Esophagus squamous epithelium (tissue), 5 donors: ENCODE measurements at places on chromosomes 2 and 18.

- no peak for DNase-seq
These were observed 29.7 kb downstream of the NOL10 start for GRCh38 chr2:10659898-10660568.

GRCh38 chr18:42028247-42028832 lies 73.3 kb downstream of the PIK3C3 start:
- no peak for DNase-seq

DNA sequence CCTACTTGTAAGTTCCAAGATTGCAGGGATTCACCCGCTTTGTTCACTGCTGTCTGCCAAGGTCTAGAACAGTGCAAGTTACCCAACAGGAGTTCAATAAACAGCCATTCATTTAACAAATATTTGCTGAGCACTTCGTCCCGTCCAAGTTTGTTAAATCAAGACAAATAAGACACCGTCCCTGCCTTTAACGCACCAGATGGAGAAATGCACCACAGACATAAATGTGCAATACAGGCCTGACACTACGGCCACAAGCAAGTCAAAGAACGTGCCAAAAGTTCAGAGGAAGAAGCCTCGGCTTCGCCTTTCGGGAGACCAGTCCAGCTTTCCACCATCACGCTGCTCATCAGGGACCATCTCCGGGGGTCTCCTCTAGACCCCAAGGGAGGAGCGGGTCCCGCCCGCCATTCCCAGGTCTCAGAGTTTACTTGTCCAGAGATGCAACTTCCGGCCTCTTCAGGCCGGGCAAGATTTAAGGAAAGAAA lies 429 bp downstream of the C2orf76 start:
- DNase-seq = no peak

- DNase-seq = no peak
These were observed 168.3 kb downstream of the ASB1 start for GRCh38 chr2:238594796-238595749.

- no peak for DNase-seq
These were observed 636.9 kb downstream of the LRP1B start for GRCh38 chr2:141493936-141494335.

DNA sequence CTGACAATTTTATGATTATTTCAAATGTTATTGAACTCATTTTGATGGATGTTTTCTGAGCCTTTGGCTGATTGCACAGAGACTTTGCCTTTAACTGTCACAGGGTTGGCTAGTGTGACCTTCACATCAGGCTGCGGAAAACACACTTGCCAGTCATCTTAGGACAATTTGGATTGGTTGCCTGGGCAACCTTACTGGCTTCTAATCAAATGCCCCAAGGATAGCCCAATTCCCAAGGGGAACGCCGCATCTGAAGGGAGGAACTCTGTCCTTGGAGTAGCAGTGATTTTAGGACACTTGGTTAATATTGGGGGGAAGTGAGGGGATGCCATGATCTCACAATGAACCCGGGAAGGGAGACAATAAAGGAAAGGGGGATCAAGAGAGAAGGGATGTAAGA lies 29.5 kb downstream of the OSBPL6 start:
- no peak for DNase-seq

DNA sequence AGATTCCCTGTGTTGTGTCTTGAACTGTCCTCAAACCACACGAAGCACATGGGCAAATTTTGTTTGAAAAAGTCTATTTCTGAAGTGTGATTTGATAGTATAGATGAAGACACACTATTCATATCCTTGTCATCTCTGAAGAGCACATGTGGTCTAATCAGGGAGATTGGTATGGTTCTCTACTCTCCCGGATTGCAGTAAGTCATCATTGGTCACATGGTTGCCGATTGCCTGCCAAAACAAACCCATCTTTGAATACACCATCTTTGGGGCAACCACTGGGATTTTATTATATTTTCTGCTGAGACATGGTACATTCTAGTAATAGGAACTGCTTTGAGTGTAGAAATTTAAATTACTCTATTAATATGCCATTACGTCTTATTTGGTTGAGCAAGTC lies 186.9 kb downstream of the MYO1B start:
- no peak for DNase-seq

GRCh38 chr2:1594123-1594372 lies 150.3 kb downstream of the PXDN start:
- no peak for DNase-seq

GRCh38 chr2:44825702-44826101 lies 115.8 kb upstream of the SIX3 start:
- no peak for DNase-seq

DNA sequence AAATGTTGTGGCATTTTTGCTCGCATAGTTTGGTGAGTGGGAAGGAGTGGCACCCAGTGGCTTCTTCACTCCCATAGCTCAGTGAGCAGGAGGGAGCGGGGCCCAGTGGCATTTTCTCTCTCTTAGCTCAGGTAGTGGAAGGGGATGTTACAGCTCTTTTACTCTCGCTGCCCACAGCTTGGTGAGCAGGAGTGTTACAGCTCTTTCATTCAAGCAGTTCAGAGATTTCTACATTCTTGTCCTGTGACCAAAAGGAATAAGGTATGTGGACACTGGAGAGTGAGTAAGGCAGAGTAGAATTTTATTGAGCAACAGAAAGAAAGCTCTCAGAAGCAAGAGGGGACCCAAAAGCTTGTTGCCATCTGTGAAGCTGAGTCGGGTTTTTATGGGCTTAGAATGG lies 192.4 kb downstream of the SPAG16 start:
- no peak for DNase-seq

- DNase-seq = no peak
These were observed 53.9 kb downstream of the INO80C start for GRCh38 chr18:35443847-35444246.

- no peak for DNase-seq
These were observed 80.3 kb upstream of the FZD7 start for GRCh38 chr2:201953396-201953795.

DNA sequence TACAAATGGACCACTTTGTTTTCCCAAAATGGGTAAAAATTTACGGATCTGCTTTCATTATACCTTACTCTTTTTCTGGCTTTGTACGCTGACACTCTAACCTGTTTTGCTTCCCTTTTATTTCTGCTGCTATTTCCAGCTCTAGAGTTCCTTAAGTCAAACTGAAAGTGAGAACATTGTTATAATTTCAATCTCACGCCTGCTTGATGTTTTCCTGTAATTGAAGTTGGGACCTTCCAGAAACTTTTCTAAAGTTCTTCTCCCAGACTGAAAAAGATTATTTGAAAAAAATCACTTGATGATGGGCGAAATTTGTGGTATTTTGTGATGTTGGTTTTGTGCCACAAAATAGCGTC lies 1.8 kb downstream of the GLS start:
- no peak for DNase-seq

DNA sequence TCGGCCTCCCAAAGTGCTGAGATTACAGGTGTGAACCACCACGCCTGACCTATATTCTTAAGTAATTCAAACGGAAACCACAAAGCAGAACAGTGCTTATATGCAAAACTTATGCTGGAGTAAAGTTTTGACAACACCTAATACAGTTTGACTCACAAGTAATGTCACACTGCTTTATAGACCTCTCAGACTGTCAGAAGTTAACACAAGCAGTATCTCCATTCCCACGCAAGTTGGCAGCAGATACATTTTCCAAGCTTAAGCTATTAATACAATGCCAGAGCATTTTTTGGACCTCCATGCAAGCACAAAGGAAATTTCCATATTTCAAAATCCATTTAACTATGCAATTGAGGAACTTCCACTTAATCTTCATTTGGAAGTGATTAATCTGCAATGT lies 21.0 kb upstream of the SANBR start:
- DNase-seq = no peak

DNA sequence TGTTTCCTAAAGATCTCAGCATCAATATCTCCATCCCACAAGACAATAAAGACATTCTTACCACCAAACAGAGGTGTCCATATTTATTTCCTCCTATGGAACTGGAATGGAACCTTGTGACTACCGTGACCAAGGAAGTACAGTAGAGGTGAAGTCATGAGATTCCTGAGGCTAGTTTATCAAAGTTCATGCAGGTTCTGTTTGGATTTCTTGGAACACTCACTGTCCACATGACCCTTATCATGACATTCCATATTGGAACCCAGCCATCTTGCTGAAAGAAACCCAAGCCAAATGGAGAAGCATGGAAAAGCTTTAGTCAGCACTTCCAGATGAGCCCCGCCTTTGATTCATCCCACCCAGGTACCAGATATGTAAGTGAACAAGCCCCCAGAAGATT lies 516.0 kb upstream of the POU3F3 start:
- no peak for DNase-seq

GRCh38 chr2:218387369-218388194 lies 5.5 kb downstream of the SLC11A1 start:
- no peak for DNase-seq

GRCh38 chr2:64237266-64237665 lies 93.0 kb upstream of the PELI1 start:
- no peak for DNase-seq

GRCh38 chr2:207897541-207898353 lies 127.6 kb downstream of the PLEKHM3 start:
- no peak for DNase-seq

DNA sequence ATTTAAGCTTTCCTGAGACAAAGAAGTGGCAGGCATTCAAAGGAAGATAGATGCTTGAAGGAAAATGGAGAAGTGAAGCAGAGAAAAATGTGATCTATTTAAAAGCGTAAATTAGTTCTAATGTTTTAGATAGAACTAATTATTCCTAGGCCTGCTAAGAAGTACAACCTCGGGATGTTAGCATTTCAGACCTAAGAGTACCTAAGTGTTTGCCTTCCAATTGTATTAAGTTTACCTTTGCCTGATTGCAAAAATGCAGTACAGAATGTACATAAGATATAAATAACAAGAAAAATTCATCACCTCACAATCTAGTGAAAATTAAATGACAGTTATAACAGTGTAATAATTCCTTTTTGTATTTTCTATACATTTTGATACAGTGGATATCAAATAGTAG lies 71.1 kb upstream of the HNMT start:
- no peak for DNase-seq

- DNase-seq = no peak
These were observed 3.4 kb downstream of the CYTIP start for GRCh38 chr2:157440404-157441071.

GRCh38 chr18:31491586-31491985 lies 6.4 kb upstream of the DSG2 start:
- no peak for DNase-seq

DNA sequence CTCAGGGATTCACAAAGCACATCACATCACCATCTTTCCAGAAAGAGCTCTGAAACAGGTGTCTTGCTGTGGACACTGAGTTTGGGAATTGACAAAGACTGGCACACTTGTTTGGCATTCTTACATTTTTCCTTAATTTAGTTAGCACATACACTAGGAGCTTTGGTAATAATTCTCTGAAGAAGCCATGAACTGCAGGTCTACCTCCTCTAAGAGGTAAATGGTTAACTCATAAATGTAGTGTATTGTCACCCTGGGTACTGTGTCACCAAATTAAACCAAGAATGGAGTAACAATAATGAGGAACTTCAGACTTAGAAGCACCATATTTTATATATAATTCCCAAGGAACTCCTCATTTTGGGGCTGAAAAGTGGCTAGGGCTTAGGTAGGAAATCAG lies 22.6 kb downstream of the EIF4E2 start:
- DNase-seq = no peak

- DNase-seq = no peak
These were observed 228.0 kb upstream of the SMAD7 start for GRCh38 chr18:49178736-49179135.

DNA sequence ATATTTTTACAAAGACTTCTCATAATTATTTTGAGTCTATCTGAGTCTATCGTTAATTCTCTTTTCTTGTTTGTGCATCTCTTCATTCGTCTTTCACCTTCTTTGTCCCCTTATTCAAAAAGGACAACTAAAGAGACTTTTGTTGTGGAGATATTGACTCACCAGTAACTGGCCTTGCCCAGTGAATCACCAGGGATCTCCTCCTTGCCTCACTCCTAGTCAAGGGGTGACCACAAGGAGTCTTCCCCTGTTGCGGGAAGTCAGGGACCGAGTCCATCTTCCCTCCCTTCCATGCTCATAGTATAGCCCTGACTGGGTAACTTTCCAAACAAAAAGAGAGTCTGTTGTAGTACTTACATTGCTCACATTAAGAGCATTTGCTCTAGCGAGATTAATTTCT lies 158.9 kb downstream of the NEB start:
- no peak for DNase-seq

DNA sequence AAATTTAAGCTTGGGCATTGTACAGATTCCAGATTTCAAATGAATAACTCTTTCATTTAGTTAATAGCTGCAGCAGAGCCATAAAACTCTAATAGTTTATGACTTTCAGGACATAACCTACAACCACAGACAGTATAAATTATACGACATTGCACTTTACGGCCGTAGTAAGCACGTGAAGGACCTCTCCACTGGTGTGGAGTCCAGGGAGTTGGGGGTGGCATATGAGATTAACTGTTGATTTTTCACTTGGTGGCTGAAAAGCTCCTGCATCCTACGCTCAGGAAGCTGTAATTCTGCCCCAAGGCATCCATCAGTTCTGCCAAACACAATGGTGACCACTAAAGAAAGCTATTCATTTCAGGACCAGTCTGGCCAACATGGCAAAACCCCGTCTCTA lies 376.2 kb downstream of the SOX11 start:
- DNase-seq = no peak

- no peak for DNase-seq
These were observed 92.5 kb downstream of the KCNF1 start for GRCh38 chr2:11004199-11004598.

GRCh38 chr18:74444104-74444503 lies 13.0 kb downstream of the DIPK1C start:
- DNase-seq = no peak

GRCh38 chr2:146801886-146802285 lies 1042.9 kb upstream of the ACVR2A start:
- no peak for DNase-seq

- DNase-seq = no peak
These were observed 133.9 kb upstream of the ARL4C start for GRCh38 chr2:234630801-234631261.

- no peak for DNase-seq
These were observed 885.6 kb upstream of the VRK2 start for GRCh38 chr2:57160976-57161375.

GRCh38 chr2:64595397-64596176 lies 58.1 kb downstream of the SERTAD2 start:
- no peak for DNase-seq

- no peak for DNase-seq
These were observed 499.2 kb downstream of the CNTNAP5 start for GRCh38 chr2:124524155-124524915.

DNA sequence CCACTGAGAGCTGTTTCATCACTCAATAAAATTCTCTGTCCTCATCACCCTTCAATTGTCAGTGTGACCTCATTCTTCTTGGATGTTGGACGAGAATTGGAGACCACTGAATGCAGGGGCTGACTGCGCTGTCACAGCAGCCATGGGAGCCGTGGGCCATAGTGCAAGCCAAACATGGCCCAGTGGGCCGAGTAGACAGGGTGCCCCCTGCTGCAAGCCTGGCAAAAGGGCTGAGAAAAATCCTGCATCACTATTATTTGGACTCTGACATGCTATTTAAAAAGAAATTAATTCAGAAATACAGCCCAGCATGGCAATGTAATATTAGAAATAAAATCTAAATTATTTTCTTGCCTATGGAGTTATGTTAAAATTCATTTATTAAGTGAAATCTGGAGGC lies 67.8 kb upstream of the FAM98A start:
- no peak for DNase-seq
